ENCODE measurements at places on chromosomes 7 and 10.

GRCh38 chr7:98321301-98321700, 39.8 kb downstream of the BRI3 start:
- DNase-seq, result no peak

DNA sequence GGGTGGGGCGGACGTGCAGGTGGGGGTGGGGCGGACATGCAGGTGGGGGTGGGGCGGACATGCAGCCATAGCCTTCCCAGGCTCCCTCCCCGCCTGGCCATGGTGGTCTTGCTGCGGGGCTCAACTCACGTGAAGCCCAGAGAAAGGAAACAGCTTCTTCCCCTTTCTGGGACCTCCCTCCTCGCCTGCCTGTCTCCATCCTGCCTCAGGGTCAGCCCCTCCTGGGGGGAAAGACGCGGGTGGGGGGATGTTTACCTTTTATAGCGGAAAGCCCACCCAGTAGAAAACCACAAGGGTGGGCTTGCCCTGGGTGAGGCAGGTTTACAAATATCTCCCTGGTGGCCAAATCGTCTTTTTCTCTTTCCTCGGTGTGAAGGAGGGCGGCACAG, 520.0 kb downstream of the GLRX3 start:
- no peak for DNase-seq

GRCh38 chr10:15457382-15457781, 86.3 kb upstream of the FAM171A1 start:
- no peak for DNase-seq

DNA sequence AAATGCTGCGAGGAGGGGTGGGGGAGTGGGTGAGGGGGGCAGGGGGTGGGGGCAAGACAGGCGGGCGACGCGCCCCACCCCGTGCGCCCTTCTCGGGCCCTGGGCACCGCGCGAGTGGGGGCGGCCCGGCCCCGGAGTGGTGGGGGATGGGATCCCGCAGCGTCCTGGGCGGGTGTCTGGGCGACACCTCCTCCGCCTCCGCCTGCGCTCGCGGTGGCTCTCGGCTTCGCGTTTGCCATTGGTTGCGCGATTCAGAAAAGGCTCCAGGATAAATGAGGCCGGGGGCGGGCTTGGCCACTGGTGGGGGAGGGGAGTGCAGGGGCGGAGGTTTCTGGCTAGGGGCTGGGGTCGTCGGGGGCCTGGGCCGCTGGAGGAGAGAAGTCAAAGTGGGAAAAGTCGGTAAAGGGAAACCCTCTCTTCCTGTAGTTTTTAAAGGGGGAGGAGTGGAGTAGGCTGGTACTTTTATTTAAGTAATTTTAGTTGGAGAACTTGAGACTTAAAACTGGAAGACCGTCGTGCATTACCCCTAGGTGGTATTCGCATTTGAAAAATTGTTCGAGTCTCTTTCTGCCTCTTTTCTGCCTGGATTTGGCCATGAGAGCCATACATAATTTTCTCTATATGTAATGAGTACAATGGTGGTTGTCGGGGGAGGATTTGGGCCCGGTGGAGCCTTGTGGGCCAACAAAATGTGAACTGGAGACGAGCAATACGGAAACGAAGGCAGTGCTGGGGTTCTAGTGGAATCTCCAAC, 992 bp upstream of the IGF2BP3 start:
- DNase-seq, result no peak

DNA sequence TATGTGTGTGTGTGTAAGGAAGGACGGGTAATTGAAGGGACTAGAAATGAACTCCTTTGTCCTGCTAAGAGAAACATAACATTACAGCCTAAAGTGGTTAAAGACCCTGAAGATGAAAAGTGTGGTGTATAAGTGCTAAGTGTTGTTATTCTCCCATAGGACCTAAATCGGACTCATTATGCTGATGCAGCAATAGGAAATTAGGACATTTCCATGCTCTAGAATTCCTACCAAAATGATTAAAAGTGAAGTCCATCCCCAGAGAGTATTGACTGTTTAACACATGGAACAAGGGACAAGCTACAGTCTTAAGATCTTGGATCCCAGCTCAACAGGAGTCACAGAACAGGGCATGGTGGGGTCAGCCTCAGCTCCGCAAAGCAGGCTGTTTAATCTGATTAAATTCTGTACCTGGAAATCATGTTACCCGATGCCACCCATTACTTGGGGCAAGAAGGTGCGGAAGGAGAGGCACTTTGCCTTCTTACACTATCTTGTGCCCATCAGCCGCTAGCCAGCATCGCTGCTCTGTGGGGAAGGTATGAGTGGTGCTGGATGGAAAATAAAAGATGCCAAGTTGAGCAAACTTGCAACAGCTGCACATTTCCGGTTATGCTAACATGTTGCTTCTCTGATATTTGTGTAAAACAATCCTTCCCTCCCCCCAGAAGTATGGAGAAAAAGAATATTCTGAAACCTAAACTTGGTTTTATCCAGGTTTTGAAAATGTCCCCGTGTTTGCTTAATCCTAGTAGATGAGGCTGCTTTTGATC, 100.5 kb downstream of the CREB5 start:
- DNase-seq, result no peak

DNA sequence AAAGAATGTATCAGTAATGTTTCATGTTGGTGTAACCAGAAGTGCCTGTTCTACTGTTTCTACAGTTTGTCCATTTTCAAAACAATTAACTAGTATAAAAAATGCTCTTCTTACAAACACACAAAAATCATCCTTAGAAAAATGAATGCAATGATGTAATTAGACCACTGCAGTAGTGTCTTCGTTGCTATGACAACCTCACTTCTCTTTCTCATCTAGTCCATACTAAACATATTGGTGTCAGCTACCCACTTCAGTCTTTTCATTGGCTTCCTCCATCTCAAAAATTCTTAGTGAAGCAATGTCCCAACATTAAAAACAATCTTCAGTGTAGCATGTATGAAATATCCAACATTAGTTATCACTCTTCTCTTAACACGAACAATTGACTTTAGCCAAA, 1265.8 kb downstream of the REEP3 start:
- DNase-seq, result no peak

DNA sequence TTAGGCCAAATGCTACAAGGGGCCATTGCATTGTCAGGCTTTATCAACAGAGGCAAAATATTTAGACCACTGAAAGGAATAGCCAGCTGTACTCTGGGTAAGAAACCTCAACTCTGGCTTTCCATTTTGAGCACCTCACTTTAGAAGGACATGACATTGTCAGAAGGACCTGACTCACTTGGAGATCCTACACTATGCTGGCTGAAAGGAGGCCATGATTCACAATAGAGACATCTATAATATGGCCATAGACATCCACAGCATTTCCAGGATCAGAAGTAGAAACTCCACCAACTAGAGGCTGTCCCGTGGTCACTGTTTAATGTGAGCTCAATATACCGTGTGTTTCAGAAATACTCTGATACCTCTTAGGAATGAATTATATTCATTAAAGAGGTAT, 140.9 kb downstream of the BTAF1 start:
- no peak for DNase-seq

DNA sequence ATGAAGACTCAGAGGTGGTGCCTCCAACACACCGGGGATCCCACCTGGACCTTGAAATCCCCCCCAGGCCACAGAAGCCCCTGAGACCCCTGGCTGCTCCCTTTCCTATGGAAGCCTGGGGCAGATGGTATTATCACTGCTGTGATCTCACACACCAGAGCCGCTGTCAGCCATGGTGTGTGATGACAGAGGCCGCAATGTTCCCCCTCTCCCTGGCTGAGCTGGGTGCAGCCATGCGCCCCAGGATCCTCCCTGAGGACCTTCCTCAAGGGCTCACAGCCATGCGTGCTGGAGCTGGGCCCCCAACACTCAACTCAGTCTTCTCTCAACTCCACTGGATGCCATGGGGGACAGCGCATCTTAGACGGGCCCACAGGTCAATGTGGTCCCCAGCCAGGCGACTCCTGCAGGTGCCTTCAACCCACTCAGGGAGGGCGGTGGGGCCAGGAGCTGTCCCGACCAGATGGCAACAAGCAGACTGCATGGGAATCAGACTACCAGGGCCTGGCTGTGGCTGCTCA, 44.9 kb downstream of the VIPR2 start:
- DNase-seq, result no peak

DNA sequence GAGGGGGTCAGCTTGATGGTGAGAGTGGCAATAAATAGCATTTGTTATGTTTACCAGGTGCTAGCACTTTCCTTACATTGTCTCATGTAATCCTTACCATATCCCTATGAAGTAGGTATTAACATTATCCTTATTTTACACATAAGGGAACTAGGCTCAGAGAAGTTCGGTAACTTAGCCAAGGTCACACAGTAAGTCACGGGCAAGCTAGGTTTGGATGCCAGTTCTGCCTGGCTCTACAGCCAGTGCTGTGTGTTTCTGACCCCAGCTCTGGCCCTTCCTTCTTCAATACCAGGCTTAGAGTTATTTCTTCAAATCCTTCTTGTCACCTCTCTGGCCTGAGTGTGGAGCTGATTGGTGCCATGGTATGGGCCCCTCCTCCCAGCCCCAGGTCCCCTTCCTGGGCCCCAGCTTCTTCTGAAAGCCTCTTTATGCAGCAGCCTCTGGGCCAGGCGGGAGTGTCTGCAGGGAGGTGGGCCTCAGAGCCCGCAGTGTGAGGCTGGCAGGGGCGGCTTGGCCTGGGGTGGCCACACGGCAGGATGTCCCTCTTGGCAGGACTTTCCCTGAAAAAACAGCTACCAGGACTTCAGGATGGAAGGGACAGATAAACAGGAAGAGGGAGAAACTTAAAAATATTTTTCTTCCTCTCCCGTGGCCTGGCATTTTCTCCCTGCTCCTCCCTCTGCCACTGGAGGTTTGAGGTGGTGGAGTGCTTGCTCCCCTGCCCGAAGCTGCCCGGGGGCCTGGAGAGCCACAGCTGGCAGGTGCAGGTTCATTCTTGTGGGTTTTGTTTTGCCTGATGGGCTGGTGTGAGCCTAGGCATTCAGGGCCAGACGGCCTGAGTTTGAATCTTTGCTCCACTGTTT, 20.6 kb downstream of the PALD1 start:
- no peak for DNase-seq

- DNase-seq, result no peak
These were observed 54.2 kb downstream of the DLG5 start for GRCh38 chr10:77872151-77872946.

DNA sequence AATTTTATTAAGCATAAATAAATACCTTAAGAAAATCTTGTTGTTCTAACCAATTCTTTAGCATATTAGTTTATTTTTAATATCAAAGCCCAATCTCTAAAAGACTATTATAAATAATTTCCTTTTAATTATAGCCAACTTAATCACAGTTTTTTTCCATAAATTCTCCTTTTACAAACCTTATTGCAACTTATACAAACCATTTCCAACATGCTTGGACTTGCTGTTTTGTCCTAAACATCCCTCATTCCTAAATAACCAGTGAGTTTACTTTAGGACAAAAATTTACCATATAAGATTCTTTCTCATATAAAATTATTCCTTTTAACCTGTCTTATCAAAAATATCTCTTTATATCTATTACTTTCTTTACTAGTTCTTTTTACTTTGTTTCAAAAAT, 25.2 kb upstream of the LSM8 start:
- no peak for DNase-seq

- no peak for DNase-seq
These were observed 13.2 kb downstream of the MLXIPL start for GRCh38 chr7:73611017-73611555.

- DNase-seq, result no peak
These were observed 859 bp upstream of the CH25H start for GRCh38 chr10:89207801-89208551.

Measured in effector memory CD4-positive, alpha-beta T cell (primary cell).